AML-193 (cell line): ENCODE measurements at places on chromosomes 5 and 9.

DNA sequence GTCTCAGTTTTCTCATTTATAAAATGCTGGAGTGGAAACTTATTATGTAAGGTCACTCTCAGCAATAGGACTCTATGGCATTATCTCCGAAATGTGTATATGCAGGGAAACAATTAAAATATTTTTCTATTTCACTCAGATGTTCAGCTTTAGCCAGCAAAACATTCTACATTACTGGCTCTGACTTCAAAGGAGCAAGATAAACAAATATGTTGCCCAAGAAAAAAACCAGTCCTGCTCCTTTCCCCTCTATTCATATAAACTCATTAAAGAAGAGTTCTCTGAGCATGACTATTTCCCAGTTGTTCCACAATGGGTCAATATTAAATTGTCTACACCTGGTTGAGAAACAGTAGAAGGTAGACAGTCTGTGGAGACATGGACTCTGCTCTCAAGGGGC is 155.0 kb downstream of the NPR3 start:
- no peak for DNase-seq

DNA sequence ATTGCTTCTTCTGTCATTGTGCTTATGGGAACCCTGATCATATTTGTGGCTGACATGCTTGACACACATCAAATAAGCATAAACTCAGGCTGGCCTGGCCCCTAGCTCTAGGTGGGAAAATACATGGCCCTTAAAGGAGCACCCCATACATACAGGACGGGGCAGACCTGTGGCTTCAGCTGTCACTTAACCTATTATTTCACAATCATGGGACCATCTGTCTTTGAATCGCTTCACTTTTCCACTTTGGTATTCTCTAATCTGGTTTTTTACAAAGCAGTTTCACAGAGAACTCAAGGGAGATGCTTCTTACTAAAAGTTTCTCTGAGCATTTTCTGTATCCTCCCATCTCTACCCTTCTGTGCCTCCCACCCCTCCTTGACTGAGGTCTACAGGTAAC is 34.6 kb upstream of the LRRTM2 start:
- no peak for DNase-seq

- no peak for DNase-seq
Measured at GRCh38 chr5:79959407-79959806, 31.7 kb downstream of the MTX3 start.

GRCh38 chr9:130267930-130268329 is 2.4 kb downstream of the HMCN2 start:
- no peak for DNase-seq

GRCh38 chr9:35757226-35757891 is 3.3 kb upstream of the MSMP start:
- peak; percentile 6 for DNase-seq

DNA sequence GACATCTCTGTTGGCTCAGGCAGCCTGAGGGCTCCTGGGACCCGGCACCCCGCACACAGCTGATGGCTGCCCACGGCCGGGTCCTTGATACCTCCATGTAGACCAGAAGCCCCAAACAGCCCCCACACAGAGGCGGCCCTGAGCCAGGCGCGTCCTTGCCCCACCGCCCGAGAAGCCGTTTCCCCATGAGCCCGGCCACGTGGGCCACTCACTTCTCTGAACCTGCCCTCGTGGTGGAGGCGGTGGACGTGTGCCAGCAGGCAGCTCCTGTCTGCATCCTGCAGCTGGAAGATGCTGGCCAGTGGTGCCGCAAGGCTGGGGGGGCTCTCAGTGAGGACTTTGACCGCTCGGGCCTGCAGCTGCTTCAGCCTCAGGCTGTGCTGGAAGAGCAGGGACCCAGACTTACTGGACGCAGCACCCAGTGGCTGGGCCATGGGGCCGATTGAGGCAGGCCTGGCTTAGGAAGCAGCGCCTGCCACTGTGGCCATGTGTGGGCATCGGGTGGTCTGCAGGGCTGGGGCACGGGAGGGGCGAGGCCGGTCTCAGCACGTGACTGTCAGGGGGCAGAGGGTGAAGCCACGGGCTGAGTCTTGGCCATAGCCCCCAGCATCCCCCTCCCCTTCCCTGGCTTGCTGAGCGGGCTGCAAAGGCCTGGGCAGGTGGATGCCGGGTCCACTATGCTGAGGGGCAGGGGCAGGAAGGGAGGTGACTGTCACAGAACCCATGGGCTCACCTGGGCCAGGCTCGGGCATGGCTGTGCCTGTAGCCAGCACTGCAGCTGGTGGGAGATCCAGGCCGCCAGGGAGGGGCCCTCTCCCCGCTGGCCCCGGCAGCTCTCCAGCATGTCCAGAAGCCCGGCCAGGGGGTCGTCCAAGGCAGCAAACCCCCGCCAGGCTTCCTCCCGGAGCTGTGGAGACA is 50.0 kb downstream of the EXD3 start:
- no peak for DNase-seq

- no peak for DNase-seq
Measured at GRCh38 chr9:18366184-18366583, 107.8 kb upstream of the ADAMTSL1 start.

GRCh38 chr5:61813361-61813760 is 481.3 kb downstream of the ZSWIM6 start:
- no peak for DNase-seq

GRCh38 chr5:76303921-76304320 is 99.2 kb upstream of the IQGAP2 start:
- no peak for DNase-seq

DNA sequence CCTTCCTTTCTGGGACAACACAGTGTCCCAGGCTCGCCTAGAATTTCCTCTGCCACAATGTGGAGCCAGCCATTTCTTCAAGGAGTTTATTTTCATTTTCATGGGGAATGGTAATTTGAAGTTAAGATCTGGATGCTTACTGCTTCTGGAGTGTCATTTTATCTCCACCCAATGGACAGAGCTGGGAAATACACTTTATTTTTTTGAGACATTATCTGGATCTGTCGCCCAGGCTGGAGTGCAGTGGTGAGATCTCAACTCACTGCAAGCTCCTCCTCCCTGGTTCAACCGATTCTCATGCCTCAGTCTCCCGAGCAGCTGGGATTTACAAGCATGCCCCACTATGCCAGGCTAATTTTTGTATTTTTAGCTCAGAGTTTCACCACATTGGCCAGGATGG is 12.7 kb upstream of the THG1L start:
- DNase-seq, result peak; percentile 29

DNA sequence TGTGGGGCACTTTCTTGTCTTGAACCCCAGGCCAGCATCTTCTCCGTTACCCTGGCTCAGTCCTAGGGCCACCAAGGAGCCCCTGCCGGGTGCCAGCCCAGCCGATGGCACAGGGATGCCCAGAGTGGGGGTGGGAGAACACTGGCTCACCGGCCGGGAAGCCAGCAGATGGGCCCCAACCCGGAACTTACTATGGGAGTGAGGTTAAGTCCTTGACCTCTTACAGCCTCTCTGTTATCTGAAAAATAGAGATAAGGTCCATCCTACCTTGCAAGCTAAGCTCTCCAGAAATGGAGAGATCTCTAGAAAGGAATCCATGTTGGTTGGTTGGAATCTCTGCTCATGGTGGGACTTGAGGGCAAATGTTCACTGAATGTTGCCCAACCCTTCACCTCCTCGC is 20.8 kb downstream of the SH3PXD2B start:
- no peak for DNase-seq

- no peak for DNase-seq
Measured at GRCh38 chr9:110444911-110445310, 107.2 kb upstream of the TXNDC8 start.

GRCh38 chr9:31536471-31536870 is 848.0 kb upstream of the ACO1 start:
- no peak for DNase-seq

DNA sequence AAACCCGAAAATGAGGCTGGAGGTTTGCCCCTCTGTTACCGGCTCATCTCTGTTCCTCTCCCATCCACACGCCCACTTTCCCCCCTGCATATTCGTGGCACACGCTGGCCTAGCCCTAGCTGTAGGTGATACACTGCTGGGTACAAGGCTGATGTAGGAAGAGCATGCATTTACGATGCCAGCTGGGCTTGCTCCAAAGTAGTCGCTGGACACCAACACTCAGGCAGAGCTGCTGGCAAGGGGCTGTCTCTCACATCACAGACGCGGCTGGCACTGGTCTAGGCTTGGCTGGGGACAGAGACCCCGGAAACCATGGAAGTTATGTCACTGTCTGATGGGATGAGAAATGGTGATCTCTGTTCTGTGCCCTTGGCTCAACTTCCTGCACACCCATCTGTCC is 9.8 kb upstream of the PHYKPL start:
- DNase-seq, result no peak

GRCh38 chr9:12808569-12808968 is 33.7 kb downstream of the LURAP1L start:
- DNase-seq, result no peak

- DNase-seq, result peak; percentile 79
Measured at GRCh38 chr5:95823738-95824609, 1.4 kb upstream of the GLRX start.

- peak; percentile 37 for DNase-seq
Measured at GRCh38 chr5:41843456-41844370, 26.5 kb downstream of the OXCT1 start.

- DNase-seq, result no peak
Measured at GRCh38 chr5:31415960-31416359, 115.9 kb downstream of the DROSHA start.

GRCh38 chr5:2282893-2283292 is 400.2 kb upstream of the IRX4 start:
- no peak for DNase-seq

DNA sequence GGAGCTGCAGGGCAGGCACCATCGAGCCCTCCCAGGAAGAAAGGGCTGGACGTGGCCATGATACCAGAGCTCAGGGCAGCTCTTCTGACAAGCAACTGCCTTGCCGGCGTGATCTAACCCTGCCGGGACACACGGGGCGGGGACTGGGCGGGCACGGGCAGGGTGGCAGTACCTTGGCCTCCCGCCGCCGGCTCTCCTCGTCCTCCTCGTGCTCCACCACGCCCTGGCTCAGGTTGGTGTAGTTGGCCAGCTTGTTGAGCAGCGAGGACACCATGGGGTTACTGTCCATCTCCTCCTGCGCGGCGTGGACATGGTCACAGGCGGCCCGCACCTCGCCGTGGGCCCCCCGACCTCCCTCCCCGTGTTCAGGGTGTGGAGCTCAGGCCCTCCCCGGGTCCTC is 18.5 kb downstream of the SLC12A7 start:
- no peak for DNase-seq

DNA sequence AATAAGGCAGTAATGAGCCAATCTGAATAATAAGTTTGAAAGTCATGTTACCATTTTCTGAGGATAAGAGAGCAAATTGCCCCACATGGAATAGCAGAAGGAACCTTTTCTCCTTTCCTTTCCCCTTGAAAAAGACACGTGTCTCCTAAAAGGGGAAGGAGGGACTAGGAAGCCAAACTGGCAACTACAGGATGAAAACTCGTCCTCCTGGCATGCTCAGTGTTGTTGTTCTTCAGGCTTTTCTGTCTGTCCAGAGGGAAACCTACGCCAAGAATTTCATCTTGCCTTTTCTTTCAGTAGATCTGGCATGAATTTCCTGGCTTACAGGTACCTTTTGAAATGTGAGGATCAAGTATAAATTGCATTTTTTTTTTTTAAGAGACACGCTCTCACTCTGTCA is 355.9 kb upstream of the TLE4 start:
- DNase-seq, result no peak

DNA sequence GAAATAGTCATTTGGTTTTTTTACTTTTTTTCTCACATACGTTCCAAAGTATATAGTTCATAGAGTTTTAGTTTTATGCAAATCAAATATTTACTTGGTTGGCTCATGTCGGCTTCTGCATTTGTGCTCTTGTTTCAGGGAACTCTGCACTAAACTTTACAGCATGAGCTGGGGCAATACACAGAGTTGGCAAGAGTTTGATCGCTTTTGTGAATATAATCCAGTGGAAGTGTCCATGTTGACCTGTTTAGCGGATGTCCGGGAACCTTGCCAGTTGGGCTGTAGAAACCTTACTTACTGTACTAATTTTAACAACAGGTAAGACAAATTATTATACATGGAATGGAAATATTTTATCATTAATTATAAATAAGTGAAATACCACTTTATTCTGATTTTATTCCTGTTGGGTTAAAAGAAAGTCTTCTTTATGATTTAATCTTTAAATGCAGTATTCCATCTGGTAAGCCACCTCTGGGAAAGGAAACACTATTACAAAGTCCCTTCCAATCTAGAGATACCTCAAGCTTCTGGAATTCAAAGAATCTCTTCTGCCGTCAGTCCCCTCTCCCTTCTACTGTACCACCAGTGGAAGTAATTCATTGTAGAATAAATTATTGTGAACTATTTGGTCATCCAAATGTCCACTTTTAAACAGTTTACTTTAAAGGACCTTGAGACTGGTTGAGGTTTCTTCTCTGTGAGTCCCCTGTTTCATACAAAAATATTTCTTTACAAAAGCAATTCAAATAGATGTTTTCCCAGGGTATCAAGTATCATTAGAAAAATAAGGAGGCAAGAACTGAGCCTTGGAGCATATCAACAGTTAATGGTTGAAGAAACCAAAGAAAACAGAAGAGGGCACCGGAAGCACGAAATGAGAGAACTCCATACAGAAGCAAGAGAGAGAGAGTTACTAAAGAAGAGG is 45.2 kb upstream of the GLIPR2 start:
- DNase-seq, result no peak

DNA sequence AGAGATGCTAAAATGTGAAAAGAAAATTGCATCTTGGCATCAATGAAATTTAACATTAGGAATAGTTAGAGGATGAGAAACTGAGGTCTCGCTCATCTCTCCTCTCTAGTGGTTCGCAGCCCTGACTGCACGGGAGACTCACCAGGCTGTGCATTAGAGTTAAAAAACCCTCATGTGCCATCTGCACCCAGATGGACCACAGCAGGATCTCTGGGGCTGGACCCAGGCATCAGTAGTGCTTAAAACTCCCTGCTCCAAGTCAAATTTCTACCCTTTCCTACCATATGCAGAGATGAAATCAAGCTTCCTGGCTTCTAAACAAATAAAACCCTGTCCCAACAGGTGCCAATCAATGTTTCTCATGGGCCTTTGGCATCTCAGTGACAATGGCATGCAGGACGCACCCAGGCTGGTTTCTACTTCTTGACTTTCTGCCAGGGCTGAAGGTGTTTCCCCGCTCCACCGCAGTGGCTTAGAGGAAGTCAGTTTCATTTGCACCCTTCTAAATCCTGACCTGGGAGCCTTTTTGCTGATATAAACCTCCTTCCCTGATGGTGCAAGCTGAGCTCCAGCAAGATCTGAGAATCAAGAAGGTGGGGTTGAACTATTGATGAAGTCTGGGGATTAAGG is 132.6 kb downstream of the NSG2 start:
- no peak for DNase-seq
